NCI-H1930 (cell line): ENCODE measurements at places on chromosomes 13 and 19.

- no peak for DNase-seq
Observed at GRCh38 chr19:46181388-46181779, 33.3 kb downstream of the IGFL2 start.

DNA sequence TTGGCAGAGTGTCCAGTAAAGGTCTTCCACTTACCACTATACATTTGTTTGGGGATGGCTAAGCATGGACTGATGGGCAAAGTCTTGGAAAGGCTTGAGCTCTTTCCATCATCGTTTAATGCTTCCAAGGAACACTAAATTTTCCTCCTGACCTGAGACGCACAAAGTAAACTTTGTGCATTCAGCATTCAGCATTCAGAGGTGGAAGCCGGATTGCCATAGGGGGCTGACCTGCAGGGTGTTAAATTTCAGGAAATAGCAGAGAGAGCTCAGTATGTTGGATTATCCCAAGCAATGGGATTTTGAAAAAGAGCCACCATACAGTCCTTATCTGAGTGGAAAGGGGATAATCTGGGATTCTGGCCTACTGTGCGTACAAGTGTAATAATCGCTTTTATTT, 14.0 kb downstream of the ZNF552 start:
- no peak for DNase-seq

DNA sequence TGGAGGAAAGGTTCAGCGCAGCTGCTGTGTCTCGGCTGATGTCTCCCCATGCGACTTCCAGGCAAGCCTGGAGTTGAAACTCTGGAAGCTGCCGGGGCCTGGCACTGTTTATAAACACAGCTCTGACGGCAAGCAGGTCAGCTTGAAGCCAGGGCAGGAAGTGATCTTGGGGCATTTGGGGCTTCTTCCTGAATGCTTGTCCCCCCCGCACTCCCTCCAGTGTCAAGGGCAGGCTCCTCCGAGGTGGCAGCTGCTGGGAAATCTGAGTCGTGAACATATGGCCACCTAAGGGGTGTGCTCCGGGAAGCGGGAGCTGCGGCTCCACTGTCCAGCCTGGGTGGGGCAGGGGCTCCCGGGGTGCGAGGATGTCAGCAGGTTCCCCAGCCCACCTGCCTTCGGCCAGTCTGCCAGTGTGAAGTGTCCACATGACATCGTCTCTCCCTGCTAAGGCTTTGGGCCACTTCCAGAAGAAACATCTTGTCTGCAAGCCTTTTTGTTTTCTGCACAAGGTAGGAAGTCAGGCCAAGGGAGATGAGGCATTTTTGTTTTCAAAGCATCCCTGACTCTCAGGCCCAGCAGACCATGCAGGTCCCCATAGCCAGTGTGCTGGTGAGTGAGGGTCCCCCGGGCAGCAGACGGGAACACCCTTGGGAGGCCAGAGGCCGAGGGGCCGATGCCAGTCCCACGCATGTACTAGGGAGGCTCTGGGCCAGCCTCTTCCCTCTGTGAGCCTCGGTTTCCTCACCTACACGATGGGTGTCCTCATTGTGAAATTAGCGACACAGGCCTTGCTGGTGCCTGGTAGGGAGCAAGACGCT, 2.7 kb downstream of the PIAS4 start:
- no peak for DNase-seq

DNA sequence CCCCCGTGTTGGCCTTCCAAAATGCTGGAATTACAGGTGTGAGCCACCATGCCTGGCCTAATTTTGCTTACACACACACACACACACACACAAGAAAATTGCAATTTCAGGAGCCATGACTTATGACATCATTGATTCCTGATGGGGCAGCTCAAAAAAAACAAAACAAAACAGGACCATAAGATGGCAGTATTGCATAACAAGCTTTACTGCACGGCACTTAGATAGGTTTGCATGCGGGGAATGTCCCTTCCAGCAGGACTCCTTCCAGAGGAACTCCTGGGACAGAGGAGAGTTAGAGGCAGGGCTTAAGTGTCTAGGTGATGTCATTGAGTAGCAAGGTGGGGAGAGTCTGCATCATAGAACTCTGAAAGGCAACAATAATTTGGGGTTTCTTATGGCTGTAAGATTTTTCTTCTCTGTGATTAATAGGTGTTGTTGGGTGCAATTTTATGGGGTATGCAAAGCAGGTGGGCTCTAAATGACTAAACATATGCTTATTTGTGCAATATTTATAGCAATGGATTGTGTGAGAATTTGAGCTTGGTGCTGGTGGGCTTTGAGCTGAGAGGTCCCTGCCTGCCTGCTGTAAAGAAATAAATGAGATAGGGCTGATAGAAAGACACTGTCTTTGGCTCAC, 9.0 kb upstream of the ACSBG2 start:
- DNase-seq, result peak; percentile 22

DNA sequence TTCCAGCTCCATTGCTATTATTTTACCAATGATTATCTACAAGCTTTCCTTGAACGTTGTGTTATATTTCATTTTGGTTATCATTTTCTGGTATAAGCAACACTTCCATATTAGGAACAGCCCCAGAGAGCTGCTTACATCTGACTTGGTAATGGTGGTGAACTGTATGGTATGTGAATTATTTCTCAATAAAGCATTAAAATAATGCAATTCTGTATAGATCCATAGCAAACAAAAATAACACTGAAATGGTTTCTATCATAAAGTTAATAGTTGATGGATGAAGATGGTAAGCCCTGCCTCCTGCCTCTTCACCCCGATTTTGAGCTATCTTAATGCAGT, 27.5 kb downstream of the GGACT start:
- no peak for DNase-seq

GRCh38 chr19:30374539-30374864, 2.3 kb downstream of the ZNF536 start:
- no peak for DNase-seq

DNA sequence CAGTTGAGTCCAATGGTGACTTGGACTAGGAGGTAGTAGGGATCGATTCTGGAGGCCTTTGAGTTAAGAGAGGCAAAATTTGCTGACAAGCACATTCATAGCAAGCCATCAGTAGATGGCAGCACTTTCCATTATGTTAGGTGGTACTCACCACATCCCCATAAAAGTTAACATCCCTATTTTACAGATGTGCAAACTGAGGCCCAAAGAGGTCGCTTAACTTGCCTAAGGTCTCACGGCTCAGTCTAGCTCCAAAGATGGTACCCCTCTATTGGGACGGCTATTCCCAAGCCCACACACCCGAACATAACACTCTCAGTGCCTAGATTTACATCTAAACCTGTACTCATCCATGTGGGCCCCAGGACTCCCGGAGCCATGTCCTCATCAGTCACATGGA, 21.5 kb upstream of the FOSB start:
- no peak for DNase-seq

DNA sequence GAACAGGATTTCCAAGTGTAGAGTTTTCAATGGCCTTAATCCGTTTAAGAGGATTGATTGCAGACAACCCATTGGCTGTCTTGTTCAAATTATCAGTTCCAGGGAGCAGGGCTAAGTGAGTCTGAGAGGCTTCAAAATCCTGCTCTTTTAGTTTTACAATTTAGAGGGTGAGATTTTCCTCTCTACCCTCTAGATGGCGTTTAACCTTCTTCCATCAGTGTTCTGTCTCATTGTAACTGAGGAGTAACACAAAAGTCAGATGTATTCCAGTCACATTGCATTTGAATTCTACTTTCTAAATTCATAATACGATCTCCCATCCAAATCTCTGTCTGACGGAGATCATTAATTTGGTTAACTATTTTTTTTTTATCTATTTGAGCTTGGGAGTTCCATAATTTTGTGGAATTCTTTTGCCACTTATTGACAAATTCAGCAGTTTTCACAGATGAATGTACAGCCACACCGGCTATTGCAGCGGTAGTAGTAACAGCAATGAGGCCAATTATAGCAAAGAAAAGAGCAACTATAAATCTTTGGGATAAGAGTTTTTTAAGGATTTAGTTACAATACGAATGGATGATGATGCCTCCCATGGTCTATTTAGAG, 7.8 kb upstream of the C19orf84 start:
- no peak for DNase-seq

DNA sequence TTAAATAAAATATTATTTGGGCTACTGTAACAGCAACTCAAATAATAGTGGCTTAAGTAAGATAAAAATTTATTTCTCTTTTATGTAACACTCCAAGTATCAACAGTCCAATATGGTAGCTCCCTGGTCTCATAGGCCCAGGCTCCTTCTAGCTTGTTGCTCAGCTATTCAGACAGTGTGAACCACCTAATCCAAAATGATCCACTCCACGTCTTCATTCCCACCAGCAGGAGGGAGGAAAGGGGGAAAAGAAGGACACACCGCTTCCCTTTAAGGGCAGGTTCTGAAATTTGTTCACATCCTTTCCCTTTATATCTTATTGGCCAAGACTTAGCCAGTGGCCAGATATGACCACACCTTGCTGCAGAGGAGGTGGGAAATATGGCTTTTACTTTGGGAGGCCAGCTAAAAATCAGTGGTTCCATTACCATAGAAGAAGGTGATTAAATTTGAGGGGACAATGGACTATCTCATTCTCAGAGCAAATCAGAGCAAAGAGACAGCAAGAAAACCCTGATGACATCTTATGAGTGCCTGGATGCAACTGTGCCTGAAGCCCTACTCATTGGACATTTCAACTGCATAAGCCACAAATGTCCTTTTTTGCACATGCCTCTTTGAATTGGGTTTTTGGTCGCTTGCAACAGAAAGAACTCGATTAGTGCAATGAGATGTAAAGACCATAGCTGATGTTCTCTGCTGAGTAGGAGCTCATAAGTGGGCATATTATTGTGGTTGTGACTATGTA, 7.0 kb upstream of the EPOR start:
- DNase-seq, result no peak

GRCh38 chr19:42846597-42846996, 32.9 kb downstream of the PSG1 start:
- no peak for DNase-seq

- peak; percentile 55 for DNase-seq
Observed at GRCh38 chr13:102369302-102369701, 32.5 kb downstream of the FGF14 start.

DNA sequence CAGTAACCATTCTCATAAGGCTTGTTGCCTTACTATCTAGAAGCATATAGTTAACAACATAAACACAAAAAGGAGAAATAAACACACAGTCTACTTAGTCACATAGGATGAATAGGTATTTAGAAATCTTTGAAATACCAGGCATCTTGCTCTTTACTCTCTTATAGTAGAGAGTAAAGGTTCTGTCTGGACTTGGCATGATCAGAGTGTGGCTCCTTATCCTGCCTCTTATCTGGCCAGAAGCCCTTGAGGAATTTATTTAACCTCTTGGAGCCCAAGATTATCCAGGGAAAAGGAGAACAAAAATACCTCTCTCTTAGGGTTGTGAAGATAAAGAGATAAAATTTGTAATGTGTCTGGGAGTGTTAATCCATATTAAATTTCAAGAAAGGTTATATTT, 100.2 kb upstream of the MBNL2 start:
- DNase-seq, result no peak

DNA sequence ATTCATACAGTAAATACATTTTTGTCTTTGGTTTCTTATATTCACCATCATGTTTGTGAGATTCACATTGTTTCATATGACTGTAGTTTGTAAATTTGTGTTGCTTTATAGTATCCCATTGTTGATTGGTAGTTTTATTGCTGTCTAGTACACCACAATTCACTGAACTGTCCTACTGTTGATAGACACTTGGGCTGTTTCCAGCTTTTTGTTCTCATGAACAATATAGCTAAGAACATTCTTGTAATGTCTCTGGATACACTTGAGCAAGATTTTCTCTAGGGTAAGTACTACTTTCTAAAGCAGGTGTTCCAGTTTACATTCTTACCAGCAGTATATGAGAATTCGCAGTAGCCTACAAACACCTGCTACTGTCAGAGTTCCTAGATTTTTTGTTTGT, 37.8 kb downstream of the SKA3 start:
- no peak for DNase-seq

DNA sequence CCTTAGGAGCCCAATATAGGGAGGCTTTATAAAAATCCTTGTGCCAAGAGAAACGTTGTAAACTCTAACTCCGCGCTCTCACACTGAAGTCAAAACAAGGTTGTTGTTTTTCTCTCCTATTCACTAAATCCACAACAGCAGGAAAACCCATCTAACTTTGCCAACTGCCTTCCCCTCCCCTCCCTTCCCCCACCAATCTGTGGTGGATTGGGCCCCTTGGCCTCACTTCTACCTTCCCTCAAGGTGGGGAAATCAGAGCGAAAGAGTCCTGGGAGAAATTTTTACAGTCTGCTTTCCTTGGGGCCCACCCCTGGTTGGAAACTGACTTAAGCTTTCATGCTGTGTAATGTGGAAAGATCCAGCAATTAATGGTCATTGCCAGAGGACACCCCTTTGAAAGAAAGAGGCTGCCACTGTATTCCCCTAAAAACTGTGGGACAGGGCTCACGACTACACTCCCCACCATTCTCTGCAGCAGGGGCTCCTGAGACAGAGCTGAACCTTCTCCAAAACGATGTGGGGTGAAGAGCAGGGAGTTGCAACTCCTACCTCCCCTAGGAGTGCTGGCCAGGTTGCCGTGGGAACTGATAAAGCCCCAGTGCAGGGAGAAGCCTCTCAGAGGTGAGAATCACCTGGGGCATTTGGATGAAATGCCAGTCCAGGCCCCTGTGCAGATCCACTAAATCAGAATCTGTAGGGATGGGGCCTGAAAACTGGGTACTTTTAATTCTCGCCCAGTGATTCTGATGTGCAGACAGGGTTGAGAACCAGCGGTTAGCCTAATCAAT, 1.1 kb downstream of the DHRS12 start:
- no peak for DNase-seq

DNA sequence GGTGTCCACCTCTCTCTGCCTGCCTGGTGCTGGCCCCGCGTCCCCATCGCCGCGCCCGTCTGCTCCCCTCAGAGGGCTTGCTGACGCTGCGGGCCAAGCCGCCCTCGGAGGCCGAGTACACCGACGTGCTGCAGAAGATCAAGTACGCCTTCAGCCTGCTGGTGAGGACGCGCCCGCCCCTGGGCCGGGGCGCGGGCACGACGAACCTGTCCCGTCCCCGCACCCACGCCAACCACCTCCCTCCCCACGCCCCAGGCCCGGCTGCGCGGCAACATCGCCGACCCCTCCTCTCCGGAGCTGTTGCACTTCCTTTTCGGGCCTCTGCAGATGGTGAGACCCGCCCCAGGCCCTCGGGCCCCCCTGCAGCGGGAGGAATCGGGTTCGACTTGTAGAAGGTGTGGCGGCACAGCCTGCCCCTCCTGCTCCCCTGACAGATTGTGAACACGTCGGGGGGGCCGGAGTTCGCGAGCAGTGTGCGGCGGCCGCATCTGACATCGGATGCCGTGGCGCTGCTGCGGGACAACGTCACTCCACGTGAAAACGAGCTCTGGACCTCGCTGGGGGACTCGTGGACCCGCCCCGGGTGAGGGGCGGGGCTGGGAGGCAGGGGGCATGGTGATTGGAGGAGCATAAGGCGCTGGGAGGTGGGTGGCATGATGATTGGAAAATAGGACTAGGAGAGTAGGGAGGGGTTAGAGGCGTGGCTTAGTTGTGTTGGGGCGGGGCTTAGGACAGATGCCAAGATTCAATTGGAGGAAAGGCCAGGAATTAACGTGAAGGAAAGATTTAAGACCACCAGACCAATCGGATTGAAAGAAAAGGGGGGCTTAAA, 6.6 kb downstream of the EPS8L1 start:
- peak; percentile 64 for DNase-seq
